ENCODE measurements at places on chromosomes 12 and 14.

DNA sequence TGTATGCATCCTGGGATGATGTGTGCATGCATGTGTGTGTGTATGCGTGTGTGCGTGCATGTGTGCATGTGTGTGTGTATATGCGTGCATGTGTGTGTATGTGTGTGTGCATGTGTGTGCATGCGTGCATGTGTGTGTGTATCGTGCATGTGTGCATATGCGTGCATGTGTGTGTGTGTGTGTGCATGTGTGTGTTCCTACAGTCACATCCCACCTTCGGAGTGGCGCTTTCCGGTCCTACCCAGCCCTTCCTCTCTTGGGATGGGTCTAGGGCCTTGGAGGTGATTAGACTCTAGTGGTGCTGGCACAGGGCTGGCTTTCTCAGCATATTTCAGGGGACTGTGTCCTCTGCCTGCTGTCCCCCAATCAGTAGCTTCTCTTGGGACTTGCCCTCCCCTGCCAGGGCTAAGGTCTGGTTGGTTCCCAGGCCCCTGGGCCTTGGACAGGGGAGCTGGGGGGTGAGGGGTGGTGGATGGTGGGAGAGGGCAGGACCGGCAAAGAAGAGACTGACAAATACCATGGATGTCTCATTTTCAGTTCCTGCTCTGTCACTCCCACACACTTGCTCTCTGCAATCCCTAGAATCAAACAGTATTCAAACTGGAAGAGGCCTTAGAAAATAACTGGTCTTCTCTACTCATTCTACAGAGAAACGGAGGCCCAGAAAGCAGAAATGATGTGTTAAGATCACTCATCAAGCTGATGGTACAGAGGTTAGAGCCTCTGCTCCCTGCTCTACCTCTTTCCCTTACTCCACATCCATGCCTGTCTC is 21.9 kb upstream of the FAIM2 start:
- no peak for DNase-seq

- no peak for DNase-seq
These were observed 4.2 kb upstream of the FGF6 start for GRCh38 chr12:4449851-4450221.

DNA sequence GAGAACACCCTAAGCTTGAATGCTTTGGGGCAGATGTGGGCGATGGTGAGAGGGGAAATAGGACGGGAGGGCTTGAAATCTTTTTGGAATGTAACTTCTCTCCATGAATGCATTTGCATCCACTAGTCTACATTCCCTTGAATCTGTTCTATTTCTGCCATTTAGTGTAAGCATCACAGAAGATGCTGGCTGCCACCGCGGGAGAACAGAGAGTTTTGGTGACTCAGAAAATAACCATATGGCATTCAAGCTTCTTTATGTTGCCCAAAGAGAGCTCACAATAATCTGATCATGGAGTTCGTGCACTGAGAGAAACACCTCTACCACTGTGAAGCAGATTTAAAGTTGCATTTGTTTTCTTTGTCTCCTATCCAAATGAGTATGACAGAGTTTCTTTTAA is 52.6 kb upstream of the OTX2 start:
- no peak for DNase-seq

GRCh38 chr14:101197595-101198397 is 294.3 kb upstream of the RTL1 start:
- DNase-seq: no peak

DNA sequence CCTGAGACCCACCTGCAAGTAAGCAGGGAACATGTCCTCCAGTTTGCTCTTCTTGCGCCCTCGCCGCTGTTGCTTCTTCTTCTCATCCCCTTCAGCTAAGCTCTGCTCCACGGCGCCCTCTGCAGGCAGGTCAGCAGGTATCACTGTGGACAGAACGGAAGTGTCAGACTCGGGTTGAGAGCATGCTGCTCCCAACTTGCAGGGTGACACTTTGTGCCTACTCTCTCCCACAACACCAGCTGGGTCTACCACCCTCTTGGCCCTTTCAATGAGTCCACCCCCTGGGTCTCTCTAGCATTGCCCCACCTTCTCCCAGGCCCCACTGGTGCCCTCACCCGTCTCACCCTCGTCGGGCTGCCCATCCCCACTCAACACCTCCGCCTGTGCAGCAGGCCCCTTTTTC is 16.7 kb downstream of the KMT2D start:
- peak; percentile 65 for DNase-seq

GRCh38 chr14:75459099-75459741 is 31.4 kb downstream of the JDP2 start:
- no peak for DNase-seq

Measured in T-cell (primary cell).